ENCODE measurements at places on chromosomes 13 and 19.

DNA sequence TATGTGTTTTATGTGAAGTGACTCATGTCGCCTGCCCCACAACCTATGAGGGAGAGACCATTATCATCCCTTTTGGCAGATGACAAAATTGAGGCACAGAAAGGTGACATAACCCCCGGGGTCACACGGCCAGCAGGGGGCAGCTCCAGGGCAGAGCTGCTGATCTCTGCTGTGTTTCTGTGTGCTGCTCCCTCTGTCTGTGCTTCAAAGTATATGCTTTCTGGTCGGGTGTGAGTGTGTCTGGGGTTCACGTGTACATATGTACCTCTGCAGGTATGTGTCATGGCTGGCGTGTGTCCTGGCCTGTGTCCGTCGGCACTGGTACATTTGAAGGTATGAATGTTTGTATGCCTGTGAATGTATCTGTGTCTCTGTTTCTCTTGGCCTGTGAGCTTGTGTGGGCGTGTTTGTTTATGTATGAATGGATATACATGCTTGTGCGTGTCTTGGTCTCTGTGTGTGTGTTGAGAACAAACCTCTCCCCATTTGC is 7.1 kb downstream of the LIPE start:
- DNase-seq, result peak; percentile 66

DNA sequence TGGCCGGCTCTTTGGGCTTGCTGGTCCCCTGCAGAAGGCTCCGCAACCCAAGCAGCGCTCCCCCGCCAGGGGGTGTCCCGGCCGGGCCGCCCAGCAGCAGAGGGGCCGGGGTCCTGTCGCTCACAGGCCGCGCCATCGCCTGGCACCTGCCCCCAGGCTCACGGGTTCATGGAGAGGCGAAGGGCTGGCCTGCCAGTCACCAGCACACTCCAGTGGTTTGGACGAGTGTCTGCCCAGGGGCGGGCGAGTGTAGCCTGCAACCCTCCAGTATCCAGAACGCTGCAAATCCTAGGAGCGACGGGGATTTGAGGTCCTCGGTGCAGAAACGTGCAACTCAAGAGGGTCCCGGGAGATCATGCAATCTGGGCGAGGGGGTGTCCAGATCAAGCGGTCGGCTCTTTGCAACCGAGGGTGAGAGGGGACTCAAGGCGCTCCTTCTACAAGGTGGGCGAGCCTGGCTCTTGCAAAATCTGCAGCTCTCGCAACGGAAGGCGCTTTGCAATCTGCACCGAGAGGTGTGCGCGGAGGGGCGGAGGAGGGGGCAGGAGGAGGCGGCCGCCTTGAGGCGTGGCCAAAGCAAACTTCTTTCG is at the start of gene DBP:
Gene DBP, minus strand, starts transcription at position 521 of the 590 bp plus-strand sequence. Its CDS starts 385 bp downstream, at position 136.
- DNase-seq, result peak; percentile 40

DNA sequence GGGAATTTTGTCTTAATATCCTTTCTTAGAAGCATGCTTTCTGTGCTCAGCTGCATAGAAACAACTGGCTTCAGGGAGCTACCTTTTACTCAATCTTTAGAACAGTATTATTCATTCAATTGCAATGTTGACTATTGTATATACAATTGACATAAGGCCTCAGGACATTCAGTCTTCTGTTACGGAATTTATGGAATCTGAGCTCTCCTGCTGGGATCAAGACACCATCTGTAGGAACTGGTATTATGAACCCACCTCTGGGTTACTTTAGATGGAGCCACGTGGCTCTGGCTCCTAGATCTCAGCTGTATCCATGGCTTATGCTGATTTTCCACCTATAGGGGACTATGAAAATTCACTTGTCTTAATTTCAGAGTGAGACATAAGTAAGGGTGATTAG is 716.2 kb upstream of the GPC6 start:
- DNase-seq, result peak; percentile 3

GRCh38 chr19:19630062-19630414 is 2.0 kb upstream of the LPAR2 start:
- no peak for DNase-seq

DNA sequence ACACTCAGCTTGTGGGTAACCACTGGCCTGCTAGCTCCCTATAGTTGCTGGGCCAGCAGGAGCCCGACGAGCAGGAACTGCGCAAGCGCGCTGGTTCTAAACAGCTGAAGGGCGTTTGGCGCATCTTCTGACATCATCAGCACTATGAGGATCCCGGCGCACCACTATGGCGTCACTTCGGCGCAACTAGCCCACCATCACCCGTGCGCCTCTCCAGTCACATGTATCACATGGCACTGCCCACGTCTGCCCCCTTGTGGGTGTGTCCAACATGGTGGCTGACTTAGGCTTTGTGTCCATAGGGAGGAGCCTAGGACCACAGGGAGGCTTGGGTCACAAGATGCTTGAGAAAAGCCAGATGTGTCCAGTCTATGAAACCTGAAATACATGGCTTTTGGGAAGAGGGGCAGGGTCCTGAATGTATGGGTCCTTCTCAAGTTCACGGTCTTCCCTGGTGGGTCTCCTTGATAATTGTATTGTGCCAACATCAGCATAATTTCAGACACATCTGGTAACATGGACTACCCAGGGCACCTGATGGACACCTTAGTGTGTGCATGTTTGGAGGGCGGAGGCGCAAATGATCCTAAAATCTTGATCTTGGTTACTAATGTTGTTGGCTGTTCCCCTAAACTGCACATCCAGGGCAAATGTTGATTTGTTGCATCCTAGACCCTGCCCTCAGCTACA is 18.0 kb downstream of the KLK4 start:
- peak; percentile 8 for DNase-seq

- peak; percentile 46 for DNase-seq
Measured at GRCh38 chr13:49421391-49421790, 22.5 kb downstream of the CAB39L start.

GRCh38 chr13:106344342-106344741 is 191.1 kb downstream of the EFNB2 start:
- no peak for DNase-seq

DNA sequence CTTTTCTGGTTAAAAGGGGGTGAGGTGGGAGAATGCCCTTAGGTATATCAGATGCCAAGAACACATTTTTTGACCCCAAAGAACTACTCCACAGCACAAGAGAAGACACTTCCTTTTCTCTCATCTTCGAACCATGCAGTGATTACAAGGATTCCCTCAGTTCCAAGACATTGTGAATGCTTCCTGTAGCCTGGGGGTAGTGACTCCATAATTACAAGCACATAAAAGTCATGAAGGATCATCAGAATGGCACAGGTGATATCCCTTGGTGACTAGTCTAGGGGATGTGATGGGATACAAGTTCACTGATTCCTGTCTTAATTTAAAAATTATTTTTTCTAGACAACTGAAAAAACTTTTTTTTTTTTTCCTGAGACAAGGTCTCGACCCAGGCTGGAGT is 78.0 kb downstream of the ZC3H13 start:
- peak; percentile 35 for DNase-seq

- no peak for DNase-seq
Measured at GRCh38 chr19:54133957-54134590, 3.5 kb upstream of the CNOT3 start.

DNA sequence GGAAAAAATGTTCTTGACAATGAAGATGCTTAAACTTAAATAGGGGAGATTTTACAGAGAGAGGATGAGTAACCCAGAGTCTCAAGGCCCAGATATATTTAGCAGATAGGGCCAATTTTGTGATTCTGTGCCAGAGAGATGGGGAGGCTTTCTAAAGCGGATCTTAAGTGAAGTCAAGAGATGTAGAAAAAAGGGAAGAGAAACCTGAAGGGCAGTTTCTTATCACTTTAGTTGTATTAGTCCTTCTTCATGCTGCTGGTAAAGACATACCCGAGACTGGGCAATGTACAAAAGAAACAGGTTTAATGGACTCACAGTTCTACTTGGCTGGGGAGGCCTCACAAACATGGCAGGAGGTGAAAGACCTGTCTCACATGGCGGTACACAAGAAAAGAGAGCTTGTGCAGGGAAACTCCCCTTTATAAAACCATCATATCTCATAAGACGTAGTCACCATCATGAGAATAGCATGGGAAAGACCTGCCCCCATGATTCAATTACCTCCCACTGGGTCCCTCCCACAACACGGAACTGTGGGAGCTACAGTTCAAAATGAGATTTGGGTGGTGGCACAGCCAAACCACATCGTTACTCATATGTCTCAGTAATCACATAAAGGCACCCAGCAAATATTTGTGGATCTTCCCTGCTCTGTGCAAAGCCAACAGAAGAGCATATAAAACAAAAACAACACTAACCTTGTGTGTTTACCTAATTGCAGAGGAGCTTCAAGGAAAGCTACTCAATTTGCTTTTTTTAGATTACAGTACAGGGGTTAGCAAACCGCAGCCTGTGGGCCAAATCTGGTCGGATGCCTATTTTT is 102.6 kb upstream of the MYCBP2 start:
- DNase-seq, result no peak

GRCh38 chr13:39197647-39198007 is 159.4 kb downstream of the NHLRC3 start:
- DNase-seq, result no peak

GRCh38 chr19:48990400-48990799 is 2.7 kb downstream of the GYS1 start:
- no peak for DNase-seq

- DNase-seq, result peak; percentile 35
Measured at GRCh38 chr19:51691074-51691583, 2.0 kb upstream of the SPACA6 start.

DNA sequence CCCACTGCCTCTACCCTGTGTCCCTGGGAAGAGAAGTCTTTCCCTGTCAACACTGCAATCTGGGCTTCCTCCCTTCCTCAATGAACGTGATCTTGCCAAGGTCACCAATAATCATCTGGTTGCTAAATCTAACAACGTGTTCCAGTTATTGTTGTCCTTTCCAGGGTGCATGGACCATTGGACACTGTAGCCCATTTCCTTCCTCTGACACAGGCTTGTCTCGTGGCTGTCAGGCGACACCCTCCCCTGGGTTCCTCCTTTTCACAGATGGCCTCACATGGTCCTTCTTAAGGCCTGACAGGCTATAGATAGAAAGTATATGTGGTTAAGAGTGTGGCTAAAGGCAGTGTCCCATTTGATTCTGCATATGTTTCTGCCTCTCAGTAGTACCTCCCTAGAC is 67.7 kb upstream of the STARD13 start:
- no peak for DNase-seq

- DNase-seq, result no peak
Measured at GRCh38 chr19:35330475-35330874, 1.5 kb downstream of the CD22 start.

DNA sequence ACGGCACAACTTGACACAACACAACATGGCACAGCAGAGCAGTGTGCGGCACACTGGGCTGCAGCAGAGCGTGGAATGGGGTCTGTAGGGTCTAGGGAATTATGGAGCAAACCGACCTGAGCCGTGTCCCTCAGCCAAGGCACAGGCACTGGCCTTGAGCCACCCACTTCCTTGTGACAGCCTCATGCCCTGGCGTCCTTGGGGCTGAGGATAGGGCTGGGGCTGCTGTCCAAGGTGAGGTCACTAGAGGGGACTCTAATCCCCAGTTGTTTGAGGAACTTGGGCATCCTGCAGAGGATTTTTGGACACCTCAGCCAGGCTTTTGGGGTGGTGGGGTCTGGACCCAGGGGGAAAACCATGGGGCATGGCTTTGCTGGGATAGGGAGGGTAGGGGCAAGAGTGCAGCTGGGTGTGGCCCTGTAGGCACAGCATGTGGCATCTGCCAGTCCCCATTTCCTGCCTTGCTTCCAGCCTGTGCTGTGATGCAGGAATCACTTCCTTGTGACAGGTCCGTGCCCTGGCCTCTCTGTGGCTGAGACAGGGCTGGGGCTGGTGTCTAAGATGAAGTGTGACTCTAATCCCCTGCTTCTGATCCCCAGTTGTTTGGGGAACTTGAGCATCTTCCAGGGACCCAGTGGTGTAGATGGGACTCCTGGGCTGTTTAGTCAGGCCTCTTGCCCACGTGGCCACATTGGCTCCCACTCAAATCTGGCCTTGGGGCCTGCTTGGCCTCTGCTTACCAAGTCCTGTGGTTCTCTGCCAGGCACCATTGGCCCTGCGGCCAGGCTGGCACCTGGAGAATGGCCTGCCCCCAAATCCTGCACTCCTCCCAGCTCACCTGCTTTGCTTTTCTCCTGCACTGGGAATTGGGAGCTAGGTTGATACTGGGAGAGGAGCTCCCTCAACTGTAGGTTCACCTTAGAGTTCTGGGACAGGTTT is 78.5 kb downstream of the SCGB2B2 start:
- no peak for DNase-seq

DNA sequence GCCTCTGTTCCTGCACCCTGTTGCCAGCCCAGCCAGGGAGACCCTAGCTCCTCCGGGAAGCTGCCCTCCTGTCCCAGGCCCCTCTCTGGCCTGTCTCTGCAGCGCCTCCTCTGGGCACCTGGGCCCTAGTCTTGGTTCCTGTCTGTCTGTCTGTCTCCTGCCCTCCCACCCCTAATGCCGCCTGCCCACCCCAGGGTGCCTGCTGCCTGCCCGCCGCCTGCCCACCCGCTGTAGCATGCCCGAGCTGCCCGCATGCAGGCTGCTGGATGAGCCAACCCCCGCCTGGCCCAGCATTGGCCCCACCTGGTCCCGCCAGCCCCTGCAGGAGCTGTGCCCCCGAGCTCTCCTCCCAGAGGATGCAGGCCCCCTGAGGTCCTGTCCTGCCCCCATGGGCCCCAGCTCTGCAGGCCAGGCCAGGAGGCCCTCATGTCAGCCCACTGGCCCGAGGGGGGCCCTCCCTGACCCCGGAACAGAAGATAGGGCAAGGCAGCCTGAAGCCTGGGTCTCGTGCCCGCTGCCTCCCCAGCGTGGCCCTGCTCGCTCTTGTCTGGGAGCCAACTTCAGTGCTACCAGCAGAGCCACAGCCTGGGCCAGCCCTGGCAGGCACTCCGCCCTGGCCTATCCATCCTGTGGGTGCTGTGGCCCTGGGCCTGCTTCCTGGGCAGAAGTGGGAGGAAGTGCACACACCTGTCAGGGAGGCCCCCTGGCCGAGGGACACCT is 5.2 kb downstream of the MAP2K7 start:
- DNase-seq, result no peak

DNA sequence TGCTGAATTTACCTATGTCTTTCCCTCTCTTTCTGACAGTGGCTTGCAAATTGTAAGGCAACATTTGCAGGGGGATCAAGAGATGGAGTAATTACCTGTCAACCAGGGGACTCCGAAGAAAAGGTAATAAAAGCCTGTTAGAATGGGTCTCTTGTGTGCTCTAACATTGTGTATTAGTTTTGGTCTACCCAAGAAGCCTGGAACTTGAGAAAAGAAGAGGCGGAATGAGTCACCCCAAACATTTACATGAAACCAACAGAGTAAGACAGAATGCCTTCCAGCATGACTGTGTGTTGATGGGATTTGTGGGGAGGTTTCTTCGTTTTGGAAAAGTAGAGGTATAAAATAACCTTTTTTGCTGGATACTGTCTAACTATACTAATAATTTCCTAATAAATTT is 36.7 kb downstream of the ZAR1L start:
- DNase-seq, result peak; percentile 50

DNA sequence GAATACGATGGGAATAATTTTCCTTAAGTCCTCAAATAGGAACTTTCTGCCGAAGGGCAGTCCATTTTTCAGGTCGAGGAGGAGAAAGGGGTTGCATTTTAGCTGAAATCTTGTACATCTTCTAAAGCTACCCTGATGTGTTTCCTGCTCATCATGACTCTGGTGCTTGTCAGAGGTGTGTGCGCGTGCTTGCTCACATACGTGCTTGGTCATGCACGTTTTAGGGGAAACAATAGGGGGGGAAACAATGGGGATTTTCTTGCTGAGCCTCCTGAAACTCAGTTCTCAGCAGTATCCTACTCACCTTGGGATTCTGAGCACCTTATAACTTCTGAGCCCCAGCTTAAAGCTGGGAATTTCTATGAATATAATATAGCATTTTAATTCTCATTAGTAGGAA is 44.7 kb downstream of the TM9SF2 start:
- DNase-seq, result no peak

- peak; percentile 79 for DNase-seq
Measured at GRCh38 chr13:99275093-99275469, 16.9 kb upstream of the GPR18 start.

- no peak for DNase-seq
Measured at GRCh38 chr13:50850445-50850844, 7.0 kb upstream of the DLEU7 start.
